Kidney epithelial cell (primary cell): ENCODE measurements at places on chromosomes 2 and 18.

DNA sequence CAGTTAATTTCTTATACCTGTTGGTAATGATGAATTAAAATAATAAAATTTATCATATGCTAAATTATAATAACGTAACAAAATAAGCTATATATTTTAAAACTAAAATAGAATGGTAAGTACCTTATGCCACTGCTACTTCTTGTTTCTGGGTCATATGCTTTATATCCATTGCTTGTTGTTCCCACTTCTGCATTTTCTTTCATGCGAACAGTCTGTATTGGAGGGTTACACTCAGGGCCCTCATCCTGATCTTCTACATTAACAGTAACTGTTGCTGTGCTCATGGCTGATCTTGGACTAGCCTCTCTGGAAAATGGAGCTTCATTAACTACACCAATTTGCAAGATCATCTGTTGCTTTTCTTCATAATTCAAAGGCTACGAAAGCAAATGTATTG lies 22.2 kb downstream of the DSC2 start:
- DNase-seq, result no peak

GRCh38 chr2:231970461-231970860 lies 8.9 kb downstream of the DIS3L2 start:
- DNase-seq, result no peak

DNA sequence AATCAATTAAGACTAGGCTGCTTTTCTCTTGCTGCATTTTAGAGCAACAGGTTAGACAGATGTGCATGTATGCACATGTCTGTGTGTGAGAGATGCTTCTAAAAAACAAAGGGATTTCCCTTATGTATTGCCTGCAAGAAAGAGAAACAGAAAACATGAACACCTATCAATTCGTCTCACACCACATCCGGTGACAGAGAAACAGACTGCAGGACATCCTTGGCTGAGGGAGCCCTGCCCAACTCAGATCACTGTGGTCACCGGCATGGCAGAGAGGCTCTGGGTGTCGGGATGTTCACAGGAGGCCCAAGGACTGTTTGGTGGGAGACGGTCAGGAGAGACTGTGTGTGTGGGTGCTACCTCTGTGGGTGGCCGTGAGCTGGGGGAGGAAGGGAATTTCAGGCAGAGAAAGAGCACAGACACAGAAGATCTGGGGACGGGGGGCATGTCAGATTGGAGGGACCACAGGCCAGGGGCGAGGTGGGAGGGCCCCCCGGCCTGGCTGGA lies 24.9 kb downstream of the FHL2 start:
- no peak for DNase-seq

- DNase-seq, result no peak
Observed at GRCh38 chr2:156423674-156424282, 12.4 kb upstream of the GPD2 start.

- DNase-seq, result no peak
Observed at GRCh38 chr2:138572318-138572717, 70.7 kb downstream of the SPOPL start.

DNA sequence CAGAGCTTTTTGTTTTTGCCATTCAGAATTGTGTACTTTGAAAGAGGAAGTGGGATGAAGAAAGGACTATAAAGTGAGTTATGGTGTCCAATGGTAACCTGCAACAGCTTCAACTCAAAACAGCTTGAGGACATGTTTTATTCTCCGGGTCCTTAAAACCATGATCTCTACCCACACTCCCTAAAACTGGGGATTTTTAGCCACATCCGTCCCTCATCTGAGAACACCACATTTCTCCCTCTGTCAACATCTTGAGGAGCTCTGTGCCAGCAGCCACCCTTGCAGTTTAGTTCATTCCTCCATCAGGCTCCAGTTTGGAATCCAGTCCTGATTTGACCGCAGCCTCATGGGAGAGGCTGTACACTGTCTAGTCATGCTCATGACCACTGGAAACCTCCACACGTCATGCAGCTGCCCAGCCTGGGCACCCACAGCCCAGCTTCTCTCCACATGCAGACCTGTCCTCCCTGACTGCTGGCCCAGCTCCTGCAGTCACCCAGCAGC lies 62.6 kb downstream of the C18orf63 start:
- DNase-seq, result no peak

GRCh38 chr2:219176818-219177551 lies at the start of gene CNPPD1:
CNPPD1 (minus strand) TSS chr2:219176925; CDS start chr2:219176828, 97 bp downstream.
- DNase-seq, result no peak

DNA sequence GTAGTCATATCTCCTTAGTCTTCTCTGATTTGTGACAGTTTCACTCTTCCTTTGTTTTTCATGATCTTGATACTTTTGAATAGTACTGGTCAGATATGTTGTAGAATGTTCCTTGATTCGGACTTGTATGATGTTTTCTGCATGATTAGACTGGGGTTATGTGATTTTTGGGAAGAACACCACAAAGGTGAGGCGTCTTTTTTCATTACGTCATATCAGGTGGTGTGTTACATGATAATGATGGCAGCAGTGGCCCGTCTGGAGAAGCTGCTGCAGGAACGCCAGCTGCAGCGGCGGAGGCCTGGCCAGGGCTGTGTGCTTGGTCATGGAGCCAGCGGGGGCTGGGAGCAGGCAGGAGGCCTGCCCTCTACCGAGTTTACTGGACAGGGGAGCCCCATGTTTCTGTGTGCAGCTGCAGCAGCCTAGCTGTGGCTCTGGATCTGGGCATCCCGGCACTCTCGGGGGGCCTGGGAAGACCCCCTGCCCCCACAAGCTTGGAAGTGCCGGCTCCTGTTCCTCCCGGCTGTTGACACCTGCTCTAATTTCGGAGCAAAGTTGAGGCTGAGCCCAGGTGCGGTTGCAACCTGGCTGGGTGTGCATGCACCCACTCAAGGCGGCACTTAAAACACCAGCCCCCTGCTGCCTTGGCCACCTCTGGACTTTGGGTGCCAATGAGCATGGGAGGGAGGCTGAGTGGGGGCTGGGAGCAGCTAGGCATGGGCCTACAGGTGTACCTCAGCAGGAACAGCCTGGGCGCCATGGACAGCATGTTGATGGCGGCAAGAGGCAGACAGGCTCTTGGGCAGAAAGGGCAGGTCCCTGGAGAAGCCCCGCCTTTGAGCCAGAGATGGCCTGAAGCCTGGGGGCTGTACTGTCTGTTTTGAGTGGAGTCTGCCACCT lies 26.1 kb downstream of the SLC4A10 start:
- DNase-seq, result no peak

GRCh38 chr18:49844903-49845302 lies 31.6 kb upstream of the ACAA2 start:
- no peak for DNase-seq
